NCI-H2029 treated with DMSO at 0.1 percent for 48 hours (cell line): ENCODE measurements at places on chromosomes 7 and 10.

DNA sequence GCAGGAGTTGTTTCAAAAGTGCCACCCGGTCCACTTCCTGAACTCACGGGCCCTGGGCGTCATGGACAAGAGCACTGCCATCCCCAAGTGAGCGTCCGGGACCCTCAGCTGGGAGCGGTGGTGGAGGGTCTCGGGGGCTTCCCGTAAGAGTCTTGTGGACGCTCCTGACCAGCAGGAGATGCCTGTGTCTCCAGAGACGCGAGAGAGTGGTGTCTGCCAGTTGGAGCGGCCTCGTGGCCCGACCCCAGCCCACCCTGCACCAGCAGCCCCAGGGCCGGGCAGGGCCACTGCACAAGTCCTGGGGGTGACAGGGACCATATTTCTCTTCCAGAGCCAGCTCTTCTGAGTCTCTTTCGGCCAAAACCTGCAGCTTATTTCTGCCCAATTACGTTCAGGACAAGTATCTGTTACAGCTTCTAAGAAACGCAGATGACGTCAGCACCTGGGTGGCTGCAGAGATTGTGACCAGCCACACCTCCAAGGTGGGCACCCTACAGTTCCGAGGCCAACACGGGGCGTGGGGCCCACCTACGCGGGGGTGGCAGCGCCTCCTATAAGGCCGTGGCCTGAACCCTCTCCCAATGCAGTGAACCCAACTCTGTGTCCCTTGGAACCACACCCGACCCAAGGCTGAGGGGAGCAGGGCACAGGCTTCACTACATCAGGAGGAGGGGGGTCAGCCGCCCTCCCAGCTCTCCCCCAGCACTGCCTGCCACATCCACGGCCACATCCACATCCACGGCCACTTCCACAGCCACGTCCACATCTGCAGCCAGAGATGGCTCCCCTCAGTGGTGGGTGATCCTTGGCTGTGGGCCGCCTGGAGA, 16.2 kb upstream of the UTF1 start:
- DNase-seq = no peak

GRCh38 chr7:77917500-77918262, 119.1 kb downstream of the PHTF2 start:
- DNase-seq = no peak

GRCh38 chr10:88958721-88959120, 6.1 kb upstream of the ACTA2 start:
- DNase-seq = no peak

DNA sequence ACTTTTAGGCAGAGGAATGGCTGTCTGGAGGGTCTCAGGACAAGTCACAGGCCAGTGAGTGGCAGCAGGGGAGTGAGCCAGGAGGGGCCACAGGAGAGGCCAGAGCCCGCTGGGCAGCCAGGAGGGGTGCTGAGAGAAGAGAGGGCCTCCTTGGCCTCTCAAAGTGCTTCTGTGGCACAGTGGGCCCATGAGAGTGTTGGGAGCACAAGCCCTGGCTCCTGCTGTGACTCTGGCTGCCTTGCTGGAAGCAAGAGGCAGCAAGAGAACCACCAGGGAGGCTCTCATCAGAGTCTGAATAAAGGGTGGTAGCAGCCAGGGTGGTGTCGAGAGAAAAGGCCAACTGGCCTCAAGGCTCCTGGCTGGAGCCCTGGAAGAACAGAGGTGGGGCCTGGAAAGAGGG, 91.1 kb downstream of the VOPP1 start:
- DNase-seq = no peak

DNA sequence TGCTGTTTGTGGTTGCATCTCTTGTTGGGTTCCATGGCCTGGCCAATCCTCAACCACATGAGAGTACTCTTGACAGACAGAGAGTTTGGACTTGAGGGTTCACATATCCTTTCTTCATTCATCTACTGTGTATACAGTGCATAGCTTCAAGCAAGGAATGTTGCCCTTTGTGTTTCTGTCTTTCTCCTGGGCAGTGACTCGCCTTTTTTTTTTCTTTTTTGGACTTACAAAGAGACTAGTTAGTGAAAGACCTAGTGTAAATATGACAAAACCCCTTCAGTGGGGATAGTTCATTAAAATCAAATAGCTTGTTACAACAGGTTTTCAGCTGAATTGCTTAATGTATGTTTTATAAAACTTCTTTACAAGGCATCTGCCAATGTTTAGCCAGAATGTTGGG, 290.2 kb downstream of the FGFR2 start:
- DNase-seq = no peak

GRCh38 chr10:61845196-61845949, 56.1 kb upstream of the ARID5B start:
- no peak for DNase-seq
